ENCODE measurements at places on chromosomes 16 and 17.
A peak's percentile ranks its signal among the peaks of the same experiment; 100 is the strongest.

GRCh38 chr16:67995423-67995822 is 3.9 kb downstream of the DPEP2 start:
- DNase-seq, result no peak

GRCh38 chr16:75535901-75536300 is at the start of gene CHST5:
Gene CHST5, minus strand, starts transcription at chr16:75536108. Its CDS starts 5,724 bp downstream, at chr16:75530384.
- no peak for DNase-seq

- DNase-seq, result no peak
Measured at GRCh38 chr17:66167189-66167815, 24.6 kb downstream of the CEP112 start.

DNA sequence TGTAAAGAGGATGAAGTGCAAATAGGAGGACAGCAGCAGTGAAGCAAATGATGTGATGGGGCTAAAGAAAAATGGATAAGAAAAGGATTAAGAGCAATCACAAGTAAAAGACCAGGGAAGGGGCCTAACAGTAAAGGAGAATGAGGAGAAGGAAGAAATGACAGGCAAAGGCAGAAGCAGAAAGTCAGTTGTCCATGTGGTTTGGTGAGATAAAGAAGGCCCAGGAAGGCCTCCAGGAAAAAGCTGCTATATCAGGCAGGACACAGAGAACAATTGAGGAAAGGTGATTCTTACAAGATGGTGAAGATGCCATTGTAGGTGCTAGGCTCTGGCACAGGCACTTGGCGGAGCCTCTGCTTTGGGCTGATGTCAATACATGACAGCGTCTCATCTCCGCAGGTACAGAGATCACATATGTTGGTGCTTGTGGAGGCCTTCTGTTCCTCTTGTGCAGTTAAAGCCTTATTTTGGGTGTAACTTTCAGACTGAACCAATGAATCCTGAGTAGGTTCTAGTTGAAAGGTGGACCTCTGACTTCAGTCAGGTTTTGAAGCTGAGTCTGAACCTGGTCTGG is 18.1 kb downstream of the RDM1 start:
- DNase-seq, result no peak

- no peak for DNase-seq
Measured at GRCh38 chr17:34305606-34306005, 13.6 kb upstream of the CCL8 start.

GRCh38 chr17:65359016-65359415 is 202.4 kb downstream of the AXIN2 start:
- no peak for DNase-seq

DNA sequence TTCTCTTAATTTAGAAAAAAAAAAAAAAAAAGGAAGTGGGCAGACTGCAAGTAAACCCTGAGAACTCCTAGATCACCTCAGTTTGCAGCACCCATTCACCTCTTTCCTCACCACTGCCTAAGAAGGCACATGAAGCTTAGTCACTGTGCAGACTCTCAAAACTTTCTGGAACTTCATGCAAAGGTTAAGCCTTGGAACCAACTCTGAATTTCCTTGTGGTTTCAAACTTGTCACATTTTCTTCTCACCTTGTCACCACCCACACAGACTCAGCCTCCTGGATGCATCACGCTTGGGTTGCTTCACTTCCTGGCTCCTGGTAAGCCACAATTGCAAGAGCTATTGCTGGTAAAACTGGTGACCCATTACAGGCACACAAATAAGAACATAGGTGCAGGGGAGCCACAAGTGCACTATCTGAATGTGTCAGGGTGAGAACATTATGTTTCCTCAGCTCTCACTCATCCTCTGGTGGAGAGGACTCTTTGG is 15.0 kb upstream of the CPD start:
- no peak for DNase-seq

- no peak for DNase-seq
Measured at GRCh38 chr17:73749928-73750605, 105.8 kb upstream of the SDK2 start.

DNA sequence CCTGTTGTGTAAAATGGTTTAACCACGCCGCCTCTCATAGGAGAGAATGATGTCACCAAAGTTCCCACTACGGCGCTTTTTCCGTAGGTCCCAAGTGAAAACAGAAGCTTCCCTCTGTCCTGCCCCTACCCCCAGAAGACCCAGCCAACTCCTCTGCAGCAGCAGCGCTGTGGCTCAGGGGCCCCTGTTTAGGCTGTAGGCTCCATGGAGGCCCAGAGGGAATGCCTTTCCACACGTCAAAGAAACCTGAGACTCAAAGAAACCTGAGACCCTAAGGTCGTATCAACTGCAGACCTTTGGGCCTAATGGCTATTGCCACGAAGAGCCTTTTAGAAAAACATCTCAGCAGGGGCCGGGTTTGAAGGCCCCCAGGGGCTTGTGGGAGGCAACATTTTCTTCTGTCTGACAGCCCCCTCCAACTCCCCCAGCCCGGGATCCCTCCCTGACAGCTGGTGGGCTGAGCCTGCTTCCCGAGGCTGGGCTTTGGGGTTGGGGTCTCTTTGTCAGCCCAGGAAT is 43.1 kb upstream of the MEAK7 start:
- peak; percentile 76 for DNase-seq

DNA sequence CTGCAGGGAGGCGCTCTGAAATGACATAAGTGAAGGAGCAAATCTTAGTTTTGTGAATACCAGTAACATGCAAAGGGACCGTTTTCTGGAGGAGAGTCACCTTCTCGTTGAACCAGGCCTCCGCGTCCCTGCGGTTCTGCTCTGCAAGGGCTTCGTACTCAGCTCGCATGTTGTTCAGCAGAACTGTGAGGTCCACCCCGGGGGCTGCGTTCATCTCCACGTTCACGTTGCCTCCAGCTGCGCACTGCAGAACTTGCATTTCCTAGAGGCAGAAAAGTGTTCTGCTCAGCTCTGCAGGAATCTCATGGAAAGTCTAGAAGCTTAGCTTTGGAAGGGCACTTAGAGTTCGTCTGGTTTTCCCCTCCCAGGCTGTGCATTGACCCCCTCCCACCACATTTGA is 4.1 kb downstream of the KRT25 start:
- DNase-seq, result no peak

GRCh38 chr17:48011405-48012150 is 26.0 kb downstream of the COPZ2 start:
- DNase-seq, result peak; percentile 42

- no peak for DNase-seq
Measured at GRCh38 chr17:67542219-67543114, 165.4 kb downstream of the PITPNC1 start.

DNA sequence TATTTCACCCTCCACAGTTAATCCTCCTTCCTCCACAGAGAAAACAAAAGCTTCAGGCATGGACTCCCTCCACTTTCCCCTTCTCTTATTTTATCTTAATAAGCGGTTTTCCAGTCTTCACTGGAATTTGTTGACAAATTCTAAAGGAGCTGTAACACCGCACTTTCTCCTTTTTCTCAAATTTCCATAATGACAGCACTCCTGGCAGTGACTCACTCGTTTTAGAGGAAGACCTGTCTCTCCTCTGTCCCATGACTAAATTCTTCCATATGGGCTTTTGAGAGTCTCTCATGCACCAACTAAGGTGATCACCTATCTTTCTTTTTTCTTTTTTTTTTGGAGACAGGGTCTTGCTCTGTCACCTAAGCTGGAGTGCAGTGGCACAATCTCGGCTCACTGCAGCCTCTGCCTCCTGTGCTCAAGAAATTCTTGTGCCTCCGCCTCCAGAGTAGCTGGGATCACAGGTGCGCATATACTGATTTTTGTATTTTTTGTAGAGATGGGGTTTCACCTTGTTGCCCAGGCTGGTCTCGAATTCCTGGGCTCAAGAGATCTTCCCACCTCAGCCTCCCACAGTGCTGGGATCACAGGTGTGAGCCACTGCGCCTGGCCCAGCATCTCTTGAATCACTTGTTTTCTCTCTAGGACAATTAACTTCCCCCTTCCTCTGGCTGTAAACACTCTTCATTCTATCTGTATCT is 7.7 kb downstream of the ITGAM start:
- DNase-seq, result no peak

DNA sequence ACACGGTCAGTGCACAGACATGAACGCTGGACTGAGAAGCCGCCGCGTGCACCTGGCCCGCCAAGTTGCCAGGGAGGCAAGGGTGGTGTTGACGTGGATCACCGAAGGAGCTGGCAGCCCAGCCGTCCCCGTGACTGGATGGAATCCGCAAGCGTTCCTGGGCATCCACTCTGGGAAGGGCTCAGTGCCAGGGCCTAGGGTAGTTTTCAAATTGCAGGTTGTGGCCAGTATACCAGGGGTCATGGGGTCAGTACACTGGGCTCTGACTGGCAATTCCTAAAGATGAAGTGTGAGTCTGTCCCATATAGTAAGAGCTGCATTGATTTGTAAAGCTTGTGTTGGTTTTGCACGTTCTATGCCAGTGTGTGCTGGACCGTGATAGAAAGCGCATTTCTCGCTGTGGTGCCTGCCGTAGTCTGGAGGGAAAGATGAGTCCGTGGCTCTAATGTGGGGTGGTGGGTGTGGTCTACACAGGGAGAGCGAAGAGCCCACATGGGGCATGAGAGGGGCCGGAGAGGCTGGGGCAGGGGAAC is 21.1 kb upstream of the METRNL start:
- DNase-seq, result no peak

GRCh38 chr16:18932243-18932987 is 6.2 kb upstream of the SMG1 start:
- DNase-seq, result no peak

DNA sequence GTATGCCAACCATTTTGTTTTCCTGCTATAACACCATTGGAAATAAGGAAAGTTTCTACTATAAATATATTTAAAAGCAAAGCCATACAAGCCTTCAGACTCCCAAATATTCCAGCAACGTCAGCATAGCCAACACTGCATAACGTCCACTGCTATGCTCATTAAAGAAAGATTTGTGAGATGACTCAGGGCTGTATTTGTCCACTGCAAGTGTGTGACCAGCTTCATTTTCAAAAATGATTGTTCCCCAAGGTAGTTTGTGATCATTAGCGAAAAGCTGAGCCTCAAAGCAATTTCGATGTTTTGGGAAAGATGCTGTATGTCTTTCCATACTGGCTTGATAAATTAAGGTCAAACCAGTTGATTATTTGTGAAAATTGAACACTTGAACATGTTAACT is 14.9 kb upstream of the CCDC182 start:
- DNase-seq, result no peak

GRCh38 chr17:40536295-40537171 is 28.7 kb downstream of the CCR7 start:
- no peak for DNase-seq

DNA sequence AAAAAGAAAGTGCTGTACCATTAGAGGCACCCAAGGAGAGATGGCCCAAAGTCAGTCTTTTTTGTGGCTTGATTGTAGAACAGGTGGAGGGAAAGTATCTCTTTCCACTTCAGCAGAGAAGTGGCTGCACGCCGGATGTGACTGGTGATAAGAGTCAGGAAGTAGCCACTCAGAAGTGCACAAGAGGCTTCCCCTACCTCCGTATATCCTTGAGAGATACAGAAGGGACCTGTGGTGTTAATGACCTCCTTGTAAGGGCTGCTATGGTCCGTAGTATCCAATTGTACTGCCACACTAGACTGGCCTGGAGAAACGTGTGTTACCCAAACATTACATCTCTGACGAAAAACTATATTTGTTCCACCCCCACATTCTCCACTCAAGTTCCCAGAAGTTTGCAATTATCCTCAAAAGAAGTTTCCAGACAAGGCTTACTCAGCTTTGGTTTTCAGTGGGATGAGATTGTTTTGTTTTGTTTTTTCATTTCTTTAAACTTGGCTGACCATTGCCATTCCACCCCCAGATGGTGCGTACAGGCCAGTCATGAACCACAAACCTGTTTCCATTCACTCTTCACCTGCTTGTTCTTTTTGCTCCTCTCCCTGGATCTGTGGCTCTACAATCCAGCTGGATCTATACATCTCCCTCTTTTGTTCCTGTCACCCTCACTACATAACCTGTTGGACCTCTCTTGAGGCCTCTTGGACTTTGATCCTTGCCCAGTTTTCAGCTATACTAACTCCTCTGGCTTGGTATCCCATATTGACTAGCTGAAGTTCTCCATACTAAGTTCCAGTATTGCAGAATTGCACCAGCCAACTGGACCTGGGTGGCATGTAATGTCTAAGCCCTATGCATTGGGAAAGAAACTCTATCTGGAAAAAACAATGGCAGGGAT is 20.7 kb upstream of the MED13 start:
- no peak for DNase-seq

DNA sequence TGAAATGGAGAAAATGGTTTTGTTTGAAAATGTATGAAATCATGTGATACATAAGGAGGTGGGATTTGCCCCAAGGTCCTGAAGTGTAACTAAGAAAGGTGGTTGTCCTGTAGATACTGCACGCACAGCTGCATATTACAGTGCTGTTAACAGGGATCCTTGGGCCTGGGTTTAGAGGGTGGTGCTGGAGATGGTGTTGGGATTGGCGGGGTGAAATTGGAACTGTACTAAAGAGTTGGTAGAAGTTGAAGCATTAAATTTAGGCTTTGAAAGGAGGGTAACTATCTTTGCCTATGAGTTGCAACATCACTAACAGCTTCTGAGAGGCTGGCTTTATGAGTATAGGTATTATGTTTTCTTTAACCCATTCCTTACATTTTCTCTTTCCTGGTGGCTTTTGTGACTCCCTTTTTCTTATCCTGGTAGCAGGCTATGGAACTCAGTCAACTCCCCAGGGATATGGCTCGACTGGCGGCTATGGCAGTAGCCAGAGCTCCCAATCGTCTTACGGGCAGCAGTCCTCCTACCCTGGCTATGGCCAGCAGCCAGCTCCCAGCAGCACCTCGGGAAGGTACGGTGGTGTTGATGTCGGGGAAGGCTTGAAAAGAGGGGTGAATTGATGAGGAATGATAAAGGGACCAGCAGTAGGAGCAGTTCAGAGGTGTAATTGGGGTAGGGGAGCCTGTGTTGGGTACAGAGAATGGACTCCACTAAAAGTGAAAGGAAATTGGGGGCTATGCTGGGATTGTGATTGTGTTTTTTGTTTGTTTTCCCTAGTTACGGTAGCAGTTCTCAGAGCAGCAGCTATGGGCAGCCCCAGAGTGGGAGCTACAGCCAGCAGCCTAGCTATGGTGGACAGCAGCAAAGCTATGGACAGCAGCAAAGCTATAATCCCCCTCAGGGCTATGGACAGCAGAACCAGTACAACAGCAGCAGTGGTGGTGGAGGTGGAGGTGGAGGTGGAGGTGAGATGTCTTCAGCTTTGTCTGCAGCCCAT is 3.8 kb downstream of the FUS start:
- DNase-seq, result no peak

- no peak for DNase-seq
Measured at GRCh38 chr16:88926374-88926990, 50.5 kb downstream of the CBFA2T3 start.

DNA sequence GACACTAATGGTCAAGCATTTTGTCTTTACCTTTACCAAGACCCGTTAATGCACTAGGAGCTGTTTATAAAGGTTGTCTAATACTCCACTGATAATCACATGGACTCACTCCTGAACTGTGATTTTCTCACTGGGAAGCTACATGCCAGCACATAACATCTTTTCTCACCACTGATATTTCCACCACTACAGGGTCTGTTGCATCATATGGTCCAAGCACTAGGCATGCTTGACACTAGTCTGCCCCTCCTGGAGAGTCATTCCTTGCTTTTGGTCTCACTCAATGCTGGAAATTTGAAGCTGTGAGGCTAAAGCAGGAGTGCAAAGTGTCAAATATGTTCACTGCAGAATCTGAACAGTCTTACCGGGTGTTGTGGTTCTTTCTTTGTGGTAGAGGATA is 1576.8 kb downstream of the CDH8 start:
- DNase-seq, result no peak

- no peak for DNase-seq
Measured at GRCh38 chr16:81882559-81882958, 103.5 kb downstream of the PLCG2 start.
